ENCODE measurements at places on chromosomes 1 and 21.

GRCh38 chr1:193754151-193754550 is 567.7 kb upstream of the B3GALT2 start:
- DNase-seq, result no peak

DNA sequence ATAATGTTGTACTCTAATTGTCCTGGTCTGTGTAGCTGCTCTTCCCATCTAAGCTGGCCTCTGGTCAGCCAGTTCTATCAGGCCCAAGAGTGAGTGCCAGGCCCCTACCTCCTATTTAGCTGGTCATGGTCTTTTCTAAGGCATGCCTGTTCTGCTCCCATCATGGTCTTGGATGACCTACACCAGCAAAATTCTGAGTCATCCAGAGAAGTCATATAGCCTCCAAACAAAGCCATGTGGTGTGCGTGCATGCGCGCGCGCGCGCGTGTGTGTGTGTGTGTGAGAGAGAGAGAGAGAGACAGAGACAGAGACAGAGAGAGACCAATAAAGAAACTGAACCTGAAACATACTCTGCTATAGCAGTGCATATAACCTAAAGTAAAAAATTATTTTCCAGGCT is 254.4 kb downstream of the BRINP2 start:
- DNase-seq, result no peak

DNA sequence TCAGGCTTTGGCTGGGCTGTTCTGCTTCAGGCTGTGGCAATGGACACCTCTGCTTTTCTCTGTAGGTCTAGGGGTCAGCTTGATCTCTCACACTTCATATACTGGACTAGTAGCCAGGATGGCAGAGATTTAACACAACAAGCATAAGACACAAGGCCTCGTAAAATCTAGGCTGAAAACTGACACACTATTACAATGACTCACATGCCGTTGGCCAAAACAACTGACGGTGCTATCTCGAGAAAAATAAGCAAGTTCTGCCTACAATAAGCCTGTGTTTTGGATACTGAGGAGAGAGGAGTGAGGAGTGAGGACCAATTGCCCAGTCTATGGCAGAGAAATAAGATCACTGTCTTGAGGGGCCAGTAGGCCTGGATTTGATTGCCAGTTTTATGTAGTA is 840.7 kb upstream of the ADAMTS5 start:
- DNase-seq, result no peak

GRCh38 chr1:183090391-183091006 is 67.3 kb downstream of the LAMC1 start:
- DNase-seq, result no peak

DNA sequence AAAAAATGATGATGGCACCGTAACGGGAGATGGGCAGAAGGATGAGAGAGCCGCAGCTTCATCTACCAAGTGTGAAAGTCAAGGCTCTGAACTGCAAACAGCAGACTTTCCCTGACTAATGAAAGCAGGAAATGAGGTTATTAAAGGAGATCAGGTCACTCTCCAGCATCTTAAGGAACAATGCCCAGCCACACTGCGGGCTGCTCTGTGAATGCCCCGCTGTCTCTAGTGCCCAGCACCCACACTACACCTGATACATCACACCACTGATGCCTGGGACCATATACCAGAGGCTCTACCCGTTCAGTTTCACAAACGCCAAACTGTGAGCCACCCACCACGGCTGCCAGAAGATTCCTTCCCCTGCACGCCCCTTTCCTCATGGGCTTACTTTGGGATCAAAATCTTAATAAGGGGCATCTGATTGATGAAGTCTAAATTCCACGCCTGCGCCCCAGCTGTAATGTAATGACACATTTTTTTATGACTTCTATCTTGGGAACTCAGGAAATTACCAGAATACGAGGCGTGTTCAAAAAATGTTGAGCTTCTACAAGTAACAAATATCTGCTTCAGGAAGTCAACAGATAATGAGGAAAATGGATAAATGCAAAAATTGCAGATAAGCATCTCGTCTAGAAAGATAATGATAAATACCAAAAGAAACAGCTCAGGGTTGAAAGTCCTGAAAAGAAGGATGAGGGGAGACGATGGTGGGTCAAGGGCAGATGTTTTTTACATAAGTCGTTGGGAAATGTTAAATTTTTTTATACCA is 72.0 kb downstream of the MIS18A start:
- DNase-seq, result no peak

DNA sequence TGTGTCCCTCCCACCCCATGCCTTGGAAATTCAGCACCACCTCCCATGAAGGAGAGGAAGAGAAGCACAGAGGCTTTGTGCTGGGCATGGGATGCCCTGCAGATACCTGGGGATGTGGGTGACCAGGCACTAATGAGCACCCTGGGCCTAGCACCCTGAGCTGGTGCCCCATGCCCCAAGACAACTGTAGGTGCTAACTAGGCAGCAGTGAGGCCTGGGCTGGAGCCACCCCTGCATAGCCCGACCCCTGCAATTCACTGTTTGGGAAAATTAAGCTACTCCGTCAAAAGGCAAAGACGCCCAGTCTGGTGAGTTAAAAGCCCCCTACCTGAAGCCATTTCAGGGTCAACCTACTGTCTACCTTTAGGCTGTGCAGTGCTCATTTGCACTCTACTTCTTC is 5.4 kb downstream of the KCNA2 start:
- DNase-seq, result no peak

- no peak for DNase-seq
Observed at GRCh38 chr1:43220905-43221778, 48.6 kb upstream of the TMEM125 start.

DNA sequence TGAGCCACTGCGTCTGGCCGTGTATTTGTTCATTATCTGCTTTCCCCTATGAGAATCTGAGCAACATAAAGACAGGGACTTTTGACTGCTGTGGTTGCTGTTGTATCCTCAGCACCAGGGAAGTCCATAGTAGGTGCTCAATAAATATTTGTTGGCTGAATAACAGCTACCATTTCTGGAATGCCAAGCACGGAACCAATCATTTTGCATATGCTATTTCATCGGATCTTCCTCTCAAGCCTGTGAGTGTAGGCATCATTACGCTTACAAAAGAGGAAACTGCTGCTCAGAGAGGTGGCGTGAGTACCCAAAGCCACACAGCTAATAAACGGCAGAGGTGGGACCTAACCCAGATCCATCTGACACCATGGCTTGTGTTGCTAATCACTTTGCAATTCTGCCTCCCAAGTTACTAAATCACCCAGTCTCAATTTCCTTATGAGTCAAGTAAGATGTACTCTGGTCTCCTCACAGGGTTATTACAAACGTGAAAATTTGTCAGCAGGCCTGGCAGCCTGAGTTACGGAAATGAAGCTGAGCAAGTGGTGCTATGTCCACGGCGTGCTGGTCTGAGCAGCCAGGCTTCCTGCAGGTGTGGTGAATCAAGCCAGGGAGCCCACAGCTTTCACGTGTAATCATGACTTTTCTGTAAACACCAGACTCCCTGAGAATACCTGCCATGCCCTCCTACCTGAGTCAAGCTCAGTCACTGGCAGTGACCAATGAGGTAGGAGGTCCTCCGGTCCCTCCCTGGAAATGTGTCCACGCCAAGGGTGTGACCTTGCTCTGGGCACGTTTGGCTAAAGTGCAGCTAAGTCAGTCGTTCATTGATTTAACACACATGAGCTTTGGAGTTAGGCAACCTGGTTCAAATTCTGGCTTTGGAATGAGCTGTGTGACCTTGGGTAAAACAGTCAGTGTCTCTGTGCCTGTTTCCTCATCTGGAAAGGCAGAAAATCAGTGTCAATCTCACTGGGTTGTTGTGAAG is 4.8 kb upstream of the RHCE start:
- no peak for DNase-seq

GRCh38 chr1:44780583-44781121 is 5.3 kb downstream of the RPS8 start:
- no peak for DNase-seq

GRCh38 chr1:26279456-26280332 is at the start of gene SH3BGRL3:
SH3BGRL3 (plus strand) TSS chr1:26280086; CDS start chr1:26280156, 70 bp downstream.
- DNase-seq, result peak; percentile 91

GRCh38 chr1:12276225-12276624 is 46.4 kb downstream of the VPS13D start:
- peak; percentile 17 for DNase-seq

DNA sequence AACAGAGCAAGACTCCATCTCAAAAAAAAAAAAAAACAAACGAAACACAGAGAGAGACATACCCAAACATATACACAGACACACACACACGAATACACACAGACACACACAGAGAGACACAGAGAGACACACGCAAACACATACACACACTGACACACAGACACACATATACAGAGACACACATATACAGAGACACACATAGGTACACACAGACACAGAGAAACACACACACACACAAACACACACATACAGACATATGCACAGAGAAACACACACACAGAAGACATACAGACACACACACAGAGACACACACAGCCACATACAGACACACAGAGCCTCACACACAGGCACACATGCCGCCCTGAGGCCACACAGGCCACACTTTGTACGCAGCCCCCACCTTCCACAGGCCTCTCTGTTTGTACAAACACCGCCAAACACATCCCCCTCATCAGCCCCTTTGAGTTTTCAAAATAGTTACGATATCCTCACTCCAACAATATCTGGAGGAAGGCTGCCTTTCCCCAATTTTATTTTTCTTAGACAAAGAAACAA is 57.5 kb upstream of the ABCG1 start:
- no peak for DNase-seq

DNA sequence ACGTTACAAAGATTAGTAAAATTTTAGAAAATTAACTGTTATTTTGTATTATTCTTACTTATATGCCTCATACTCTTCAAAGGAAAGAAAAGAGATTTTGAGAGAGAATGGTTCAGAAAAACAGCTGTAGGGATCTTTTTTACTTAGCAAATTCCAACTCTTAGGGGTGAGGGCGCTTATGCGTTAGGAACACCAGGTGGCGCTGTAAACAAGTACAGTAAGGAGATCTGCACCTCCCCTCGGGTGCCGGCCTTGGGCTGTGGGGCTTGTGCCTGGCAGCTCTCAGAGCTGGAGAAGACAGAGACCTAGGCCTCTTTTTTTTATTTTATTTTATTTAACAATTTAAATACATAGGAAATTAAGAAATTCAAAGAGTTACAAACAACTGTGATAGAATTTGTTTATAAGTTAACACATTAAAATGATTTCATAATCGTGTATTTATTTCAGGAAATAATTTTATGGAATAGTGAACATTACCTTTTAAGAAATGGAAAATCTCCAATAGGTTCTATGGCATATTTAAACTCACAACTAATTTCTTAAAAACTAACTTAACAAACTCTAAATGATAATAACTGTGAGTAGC is 32.6 kb downstream of the UTP25 start:
- peak; percentile 91 for DNase-seq

DNA sequence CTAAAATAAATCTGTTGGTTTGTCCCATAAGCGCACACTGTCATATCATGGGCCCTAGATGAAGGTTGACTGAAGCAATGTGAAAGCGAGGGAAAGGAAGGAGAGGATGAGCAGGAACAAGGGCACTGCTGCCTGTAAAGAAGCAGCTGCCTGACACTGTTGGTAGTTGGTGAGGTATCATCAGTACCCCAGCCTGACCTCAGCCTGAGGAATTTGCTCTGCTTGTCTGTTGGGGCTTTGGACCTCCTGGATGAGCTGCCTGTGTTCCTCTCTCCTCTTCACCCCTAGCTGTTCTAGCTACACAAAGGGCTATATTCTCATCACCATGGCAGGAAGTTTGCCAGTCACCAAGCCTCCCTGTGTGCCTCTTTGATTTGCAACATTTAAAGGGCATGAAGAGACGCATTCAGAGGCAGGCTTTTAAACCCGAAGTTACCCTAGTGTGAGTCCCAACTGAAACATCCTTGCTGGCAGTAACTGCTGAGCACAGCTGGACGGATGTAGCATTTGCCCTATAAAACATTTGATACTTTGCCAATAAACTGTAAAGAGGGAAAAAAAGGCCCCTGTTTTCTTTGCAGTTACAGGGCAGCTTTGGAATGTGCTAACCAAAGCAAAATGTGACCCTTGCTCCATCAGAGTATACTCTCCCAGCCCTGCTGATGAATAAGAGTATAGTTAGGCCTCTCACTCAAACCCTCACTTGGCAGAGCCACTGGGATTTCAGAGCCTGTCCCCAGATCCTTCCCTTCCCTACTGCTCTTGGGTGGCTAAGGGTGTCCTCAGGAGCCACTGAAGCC is 22.2 kb upstream of the SPATA6 start:
- no peak for DNase-seq

GRCh38 chr1:74689621-74690363 is 16.2 kb upstream of the ERICH3 start:
- no peak for DNase-seq

DNA sequence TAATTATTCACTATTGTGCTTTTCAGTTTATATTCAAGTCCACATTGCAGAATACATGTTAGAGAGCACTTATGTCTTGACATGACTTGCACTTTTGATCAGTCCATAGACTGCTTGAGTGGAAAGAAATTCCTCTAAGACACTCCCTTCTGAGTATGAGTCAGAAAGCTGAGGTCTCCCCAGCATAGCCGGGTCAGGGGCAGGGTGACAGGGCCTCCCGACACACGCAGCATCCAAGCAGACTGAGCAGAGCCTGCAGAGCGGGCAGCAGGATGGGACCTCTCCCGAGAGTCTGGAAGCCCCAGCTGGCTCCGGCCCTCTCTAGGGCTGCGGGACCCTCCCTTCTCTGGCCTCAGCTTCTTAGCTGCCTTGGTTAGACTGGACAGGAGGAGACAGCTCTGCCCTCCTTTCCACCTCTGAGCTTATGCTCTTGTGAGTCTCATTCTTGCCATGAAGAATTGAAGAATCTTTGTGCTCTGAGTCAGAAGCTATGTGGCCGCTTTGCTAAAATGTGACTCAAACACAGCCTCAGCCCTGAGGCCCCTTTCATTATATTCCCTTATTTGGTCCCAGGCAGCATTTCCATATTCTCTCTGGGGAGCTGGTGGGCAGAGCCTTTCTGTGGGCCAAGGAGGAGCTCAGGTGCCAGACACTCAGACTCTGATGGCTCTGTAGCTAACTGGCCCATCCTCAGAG is 11.2 kb upstream of the CAPN2 start:
- peak; percentile 42 for DNase-seq

- DNase-seq, result no peak
Observed at GRCh38 chr1:47772281-47772680, 224.9 kb downstream of the TRABD2B start.

- DNase-seq, result no peak
Observed at GRCh38 chr1:184199438-184200085, 148.0 kb downstream of the TSEN15 start.

DNA sequence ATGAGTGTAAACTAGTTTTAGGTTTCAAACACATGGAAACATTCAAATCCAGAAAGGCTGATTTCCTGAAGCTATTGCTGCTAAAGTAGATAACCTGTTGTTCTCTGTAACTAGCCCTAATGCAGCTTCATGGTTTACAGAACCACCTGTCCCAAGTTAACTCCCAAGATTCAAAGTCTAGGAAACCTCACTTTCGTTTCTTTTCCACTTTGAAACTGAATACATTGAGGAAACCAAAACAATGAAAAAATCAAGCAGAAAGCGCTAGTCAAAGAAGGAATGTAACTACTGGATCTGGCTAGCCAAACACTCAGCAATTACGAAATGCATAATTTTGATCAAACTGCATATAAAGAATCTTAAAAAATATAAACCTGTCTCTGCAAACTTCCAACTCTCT is 17.8 kb downstream of the SLC16A1 start:
- no peak for DNase-seq

All from 8988T (cell line).